ENCODE measurements at places on chromosomes 3 and 15.

DNA sequence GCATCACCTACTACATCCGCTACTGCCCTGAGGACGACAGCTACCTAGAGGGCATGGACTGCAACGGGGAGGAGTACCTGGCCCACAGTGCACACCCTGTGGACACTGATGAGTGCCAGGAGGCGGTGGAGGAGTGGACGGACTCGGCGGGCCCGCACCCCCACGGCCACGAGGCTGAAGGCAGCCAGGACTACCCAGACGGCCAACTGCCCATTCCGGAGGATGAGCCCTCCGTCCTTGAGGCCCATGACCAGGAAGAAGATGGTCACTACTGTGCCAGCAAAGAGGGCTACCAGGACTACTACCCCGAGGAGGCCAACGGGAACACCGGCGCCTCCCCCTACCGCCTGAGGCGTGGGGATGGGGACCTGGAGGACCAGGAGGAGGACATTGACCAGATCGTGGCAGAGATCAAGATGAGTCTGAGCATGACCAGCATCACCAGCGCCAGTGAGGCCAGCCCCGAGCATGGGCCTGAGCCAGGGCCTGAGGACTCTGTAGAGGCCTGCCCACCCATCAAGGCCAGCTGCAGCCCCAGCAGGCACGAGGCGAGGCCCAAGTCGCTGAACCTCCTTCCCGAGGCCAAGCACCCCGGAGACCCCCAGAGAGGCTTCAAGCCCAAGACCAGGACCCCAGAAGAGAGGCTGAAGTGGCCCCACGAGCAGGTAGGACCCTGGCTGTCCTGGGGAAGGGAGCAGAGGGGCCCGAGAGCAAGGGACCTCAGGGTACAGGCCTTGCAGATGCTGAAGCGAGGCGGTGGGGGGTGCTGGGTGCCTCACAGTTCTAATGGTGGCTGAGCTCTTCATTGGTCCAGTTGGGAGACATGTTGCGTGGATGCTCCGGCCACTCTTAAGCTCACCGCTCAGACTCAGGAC lies 168.6 kb downstream of the APBA2 start:
- DNase-seq, result no peak

DNA sequence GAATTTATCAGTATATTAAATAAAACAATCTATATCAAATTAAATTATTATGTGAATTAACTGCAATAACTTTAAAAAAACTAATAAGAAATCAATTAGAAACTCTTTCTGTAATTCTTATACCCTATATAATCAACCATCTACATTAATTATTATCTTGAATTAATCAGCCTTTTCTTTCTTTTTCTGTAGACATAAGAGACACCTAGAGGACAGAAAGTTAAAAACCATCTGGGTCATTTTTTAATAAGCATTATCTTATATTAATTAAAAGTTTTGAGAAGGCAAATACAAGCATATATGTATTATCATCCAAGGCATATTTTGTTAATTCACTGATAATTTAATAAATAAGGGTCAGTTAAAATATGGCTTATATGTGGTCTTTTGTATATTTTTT lies 24.2 kb upstream of the SLC25A26 start:
- DNase-seq, result no peak

DNA sequence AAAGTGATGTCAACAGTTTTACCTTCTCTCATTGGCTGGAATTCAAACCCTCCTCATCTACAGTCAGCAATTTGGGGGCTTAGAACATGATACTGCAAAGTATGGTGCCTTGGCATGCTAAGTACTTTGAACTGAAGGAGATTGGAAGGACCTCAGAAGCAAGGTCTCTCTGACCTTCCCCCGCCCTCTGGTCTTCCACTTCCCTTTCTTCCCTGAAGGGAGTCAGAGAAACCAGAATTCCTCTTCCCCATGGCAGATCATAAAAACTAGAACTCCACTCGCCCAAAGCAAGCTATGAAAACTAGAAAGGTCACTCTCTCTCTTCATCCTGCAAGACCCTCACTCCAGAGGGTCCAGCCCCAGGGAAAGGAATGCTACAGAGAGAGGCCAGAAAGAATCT lies 64.2 kb downstream of the CD200R1L start:
- no peak for DNase-seq

DNA sequence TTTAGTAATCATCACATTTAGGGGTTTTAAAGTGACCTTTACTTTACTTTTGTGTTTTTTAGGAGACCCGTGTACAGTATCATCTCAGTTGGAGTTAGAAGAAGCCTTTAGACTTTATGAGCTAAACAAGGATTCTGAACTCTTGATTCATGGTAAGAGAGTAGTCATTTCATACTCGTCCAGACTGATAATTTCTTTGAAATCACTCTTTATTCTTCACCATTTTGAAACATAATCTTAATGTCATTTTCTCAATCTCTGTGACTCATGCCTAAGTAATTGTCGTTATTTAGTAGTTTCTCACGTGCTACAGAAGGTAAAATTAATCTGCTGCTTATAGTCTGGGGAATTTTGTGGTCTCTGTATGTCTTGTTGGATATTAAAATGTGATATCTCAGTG lies 37.7 kb downstream of the PRKCI start:
- DNase-seq, result no peak

DNA sequence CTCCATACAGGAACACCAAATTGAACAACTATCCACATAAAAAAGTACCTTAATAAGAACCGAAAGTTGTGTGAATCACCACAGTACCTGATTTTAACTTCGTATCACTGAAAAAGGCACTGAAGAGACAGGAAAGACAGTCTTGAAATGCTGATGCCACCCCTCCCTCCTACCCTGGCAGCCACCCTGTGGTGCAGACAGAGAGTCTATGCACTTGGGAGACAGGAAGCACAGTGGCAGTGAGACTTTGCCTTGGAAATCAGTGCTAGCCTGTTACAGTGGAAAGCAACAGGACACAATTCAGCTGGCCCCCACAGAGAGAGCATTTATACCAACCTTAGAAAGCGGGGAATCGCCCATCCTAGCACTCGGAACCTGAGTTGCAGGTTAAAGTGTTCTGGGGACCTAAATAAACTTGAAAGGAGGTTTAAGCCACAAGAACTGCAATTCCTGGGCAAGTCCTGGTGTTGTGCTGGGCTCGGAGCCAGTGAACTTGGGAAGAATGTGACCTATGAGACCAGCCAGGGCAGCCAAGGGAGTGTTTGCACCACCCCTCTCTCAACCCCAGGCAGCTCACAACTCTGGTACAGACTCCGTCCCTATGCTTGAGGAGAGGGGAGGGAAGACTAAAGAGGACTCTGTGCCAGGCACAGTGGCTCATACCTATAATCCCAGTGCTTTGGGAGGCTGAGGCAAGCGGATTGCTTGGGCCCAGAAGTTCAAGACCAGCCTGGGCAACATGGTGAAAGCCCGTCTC lies 240.1 kb downstream of the ISL2 start:
- no peak for DNase-seq

DNA sequence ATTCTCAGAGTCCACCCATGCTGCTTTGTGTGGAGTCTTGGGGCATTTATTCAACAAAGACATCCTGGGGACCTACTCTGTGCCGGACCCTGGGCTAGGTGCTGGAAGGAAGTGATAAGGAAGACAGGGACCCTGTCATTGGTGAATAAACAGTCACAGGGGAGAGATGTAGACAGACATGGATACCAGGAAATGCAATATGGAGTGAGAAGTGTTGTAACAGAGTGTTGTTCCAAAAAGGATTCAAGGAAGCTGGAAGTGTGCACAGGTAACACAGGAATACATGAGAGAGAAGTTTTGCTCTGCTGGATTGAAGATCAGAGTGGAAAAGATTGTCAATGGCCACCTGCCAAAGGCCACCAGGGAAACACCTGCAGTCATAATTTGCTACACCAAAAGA lies 89.0 kb downstream of the PDCD6IP start:
- DNase-seq, result no peak

GRCh38 chr15:48647962-48648361 lies 2.5 kb upstream of the FBN1 start:
- DNase-seq, result no peak

DNA sequence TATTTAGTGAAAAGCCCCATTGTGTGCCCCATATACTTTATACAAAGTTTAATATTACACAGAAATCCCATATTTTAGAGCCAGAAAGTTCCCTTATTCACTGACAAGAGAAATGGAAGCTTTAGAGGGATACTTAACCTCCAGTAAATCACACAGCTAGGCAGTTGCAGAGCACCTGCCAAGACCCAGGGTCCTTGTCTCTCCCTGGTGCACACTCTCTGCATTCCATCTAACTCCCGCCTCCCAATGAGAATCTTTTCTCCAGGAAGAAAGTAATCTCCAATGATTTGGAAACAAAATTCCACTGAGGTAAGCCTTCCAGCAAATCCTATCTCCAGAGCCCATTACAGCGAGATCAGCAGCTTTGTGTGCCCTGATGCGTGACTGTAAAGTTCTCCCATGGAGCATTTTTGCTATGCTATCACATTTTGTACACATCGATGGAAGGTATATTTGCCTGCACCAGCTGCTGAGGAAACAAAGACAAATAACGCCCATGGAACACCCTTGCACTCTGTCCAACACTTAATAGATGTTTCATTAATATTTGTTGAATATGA lies 41.4 kb downstream of the ULK4 start:
- no peak for DNase-seq

DNA sequence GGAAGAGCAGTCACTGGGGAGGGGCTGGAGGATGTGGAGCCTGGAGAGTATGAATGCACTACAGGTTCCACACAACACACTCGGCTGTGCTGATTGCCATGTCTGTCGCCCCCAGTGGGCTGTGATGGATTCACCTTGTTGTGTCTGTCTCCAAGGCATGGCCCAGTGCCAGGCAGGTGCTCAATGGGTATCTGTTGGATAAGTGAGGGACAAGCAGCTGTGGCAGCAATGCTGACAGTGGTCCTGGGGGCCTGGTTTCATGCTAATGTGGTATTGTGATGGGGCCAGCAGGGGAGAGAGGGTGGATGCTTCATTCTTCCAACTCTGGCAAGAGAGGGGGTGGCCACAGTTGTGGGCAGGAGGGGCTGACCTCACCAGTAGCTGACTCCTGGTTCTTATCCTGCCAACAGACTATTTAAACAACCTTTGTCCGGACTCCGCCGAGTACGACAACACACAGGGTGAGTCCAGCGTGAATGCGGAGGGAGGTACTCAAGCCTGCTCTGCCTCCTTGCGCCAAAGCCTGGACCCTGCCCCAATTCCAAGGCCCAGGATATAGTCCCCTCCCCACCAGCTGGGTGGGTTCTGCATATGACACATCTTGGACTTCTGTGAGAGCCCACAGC lies 47.3 kb upstream of the NR2C2 start:
- DNase-seq, result no peak

- no peak for DNase-seq
Measured at GRCh38 chr3:155232605-155233004, 60.9 kb downstream of the STRIT1 start.

DNA sequence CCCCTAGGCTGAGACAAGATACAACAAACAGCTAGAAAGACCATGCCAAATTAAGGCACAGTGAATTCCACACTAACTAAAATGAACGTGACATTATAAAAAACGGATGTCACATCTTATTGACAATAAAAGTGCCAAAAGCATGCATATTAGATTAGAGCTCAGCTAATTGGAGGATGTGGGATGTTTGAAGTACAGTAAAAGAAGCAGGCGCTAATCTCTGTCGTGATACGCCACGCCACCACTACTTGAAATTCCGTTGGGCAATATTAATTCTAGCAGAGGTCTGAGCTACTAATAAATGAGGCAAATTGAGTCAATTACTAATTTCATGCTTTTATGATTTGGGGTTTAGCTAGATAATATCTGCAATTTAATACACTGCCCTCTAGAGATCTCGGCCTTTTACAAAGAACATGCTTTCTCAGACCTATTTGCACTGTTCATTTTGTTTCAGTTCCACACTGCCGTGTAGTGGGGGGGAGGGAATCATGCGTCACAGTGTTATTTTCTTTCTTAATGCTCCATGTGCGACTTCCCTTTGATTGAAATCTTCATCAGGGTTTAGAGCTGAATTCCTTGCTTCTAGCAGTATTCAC lies 52.9 kb upstream of the ROBO2 start:
- DNase-seq, result no peak

- no peak for DNase-seq
Measured at GRCh38 chr3:124597979-124598378, 132.3 kb upstream of the UMPS start.

DNA sequence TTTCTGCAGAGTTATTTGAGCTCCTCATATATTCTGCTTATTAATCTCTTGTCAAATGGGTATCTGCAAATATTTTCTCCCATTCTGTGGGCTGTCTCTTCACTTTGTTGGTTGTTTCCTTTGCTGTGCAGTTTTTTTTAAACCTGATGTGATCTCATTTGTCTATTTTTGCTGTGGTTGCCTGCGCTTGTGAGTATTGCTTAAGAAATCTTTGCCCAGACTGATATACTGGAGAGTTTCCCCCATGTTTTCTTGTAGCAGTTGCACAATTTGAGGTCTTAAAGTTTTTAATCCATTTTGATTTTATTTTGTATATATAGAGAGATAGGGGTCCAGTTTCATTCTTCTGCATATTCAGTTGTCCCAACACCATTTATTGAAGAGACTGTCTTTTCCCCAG lies 102.3 kb downstream of the POLQ start:
- no peak for DNase-seq

DNA sequence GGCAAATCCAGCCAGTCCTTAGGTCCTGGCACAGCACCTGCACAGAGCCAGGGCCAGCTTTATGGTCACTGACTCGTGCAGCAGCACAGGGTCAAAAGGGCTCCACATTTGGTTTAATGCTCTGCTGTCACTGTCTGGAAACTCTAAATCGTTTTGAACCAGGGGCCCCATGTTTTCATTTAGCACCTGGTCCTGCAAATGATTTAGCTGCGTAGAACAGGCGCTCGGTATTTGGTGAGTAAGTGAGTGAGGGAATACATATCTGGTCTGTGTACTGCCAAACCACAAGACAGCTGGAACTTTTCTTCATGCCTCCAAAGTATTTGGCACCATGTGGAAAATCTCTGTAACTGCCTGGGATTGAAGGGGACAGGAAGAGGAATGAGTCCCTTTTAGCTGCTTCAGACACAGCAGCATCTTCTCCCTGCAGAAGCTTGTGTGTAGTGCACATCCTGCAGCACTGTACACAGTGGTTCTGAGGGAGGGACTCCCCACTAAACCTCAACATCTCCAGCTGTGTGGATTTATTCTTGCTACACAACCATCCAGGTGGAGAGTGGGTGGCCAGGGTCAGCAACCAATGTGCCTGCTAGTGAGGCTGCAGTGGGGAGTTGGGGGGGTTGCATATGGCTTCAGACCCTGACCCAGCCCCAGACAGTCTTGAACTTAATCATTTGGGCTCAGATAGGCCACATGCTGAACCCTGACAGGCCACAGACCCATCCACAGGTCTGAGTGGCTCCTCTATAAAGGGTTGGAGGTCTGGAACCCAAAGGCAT lies 1.1 kb downstream of the SH2D7 start:
- no peak for DNase-seq
